ENCODE measurements at places on chromosomes 12 and 14.
A peak's percentile ranks its signal among the peaks of the same experiment; 100 is the strongest.

- no peak for DNase-seq
Measured at GRCh38 chr12:119258556-119258955, 76.0 kb upstream of the CCDC60 start.

DNA sequence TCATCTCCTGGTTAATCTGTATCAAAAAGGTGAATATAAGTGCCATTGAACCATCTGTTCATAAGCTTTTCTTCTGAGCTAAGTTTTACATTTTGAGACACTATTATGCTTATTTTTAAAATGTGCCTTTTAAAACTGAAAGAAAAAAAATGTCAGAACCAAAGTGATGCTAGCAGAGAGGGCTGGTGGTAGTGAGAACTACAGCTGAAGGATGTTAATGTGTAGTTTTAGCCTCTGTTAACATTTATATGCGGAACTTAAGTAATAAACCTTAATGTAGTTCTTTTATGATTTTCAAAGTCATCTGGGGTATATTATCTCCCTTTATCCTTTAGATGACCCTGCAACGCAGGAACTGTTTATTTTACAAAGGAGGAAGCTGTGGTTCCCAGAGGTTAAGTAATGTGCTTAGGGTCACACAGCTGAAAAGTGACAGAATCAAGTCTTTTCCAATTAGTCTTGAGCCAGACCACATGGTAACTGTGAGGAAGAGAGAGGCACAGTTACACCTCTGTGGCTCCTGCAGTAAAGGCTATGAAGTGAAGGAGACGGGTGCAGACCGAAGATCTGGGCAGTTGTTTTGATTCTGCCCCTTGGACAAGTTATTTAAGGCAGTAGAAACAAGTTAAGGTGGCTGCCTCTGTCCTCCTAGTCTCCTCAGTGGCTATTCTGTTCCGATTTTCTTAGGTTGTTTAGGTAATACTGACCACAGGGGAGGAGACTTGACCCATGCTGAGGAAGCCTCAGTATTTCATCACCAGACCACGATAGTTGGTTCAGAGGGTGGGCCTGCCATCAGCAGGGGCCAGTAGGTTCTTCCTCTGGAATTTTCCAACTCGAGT lies 23.9 kb downstream of the GNG2 start:
- peak; percentile 49 for DNase-seq

DNA sequence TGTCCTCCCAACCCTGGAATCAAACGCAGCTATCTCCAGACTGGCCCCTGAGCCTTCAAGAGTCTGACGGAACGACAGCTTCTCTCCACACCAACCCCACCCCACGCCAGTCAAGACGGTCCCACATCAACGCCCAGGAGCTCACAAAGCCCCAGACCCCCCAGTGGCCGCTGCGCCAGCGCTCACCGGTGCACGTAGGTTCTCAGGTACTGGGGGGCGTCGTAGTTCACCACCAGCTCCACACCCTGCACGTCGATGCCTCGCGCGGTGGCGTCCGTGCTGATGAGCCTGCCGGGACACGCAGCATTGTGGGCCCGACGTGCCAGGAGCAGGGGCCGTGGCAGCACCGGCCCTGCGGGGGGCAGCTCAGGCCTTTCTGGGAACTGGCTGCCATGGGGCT lies 4.2 kb downstream of the DDX51 start:
- no peak for DNase-seq

- DNase-seq = no peak
Measured at GRCh38 chr12:67929384-67929772, 59.9 kb upstream of the IFNG-AS1 start.

- no peak for DNase-seq
Measured at GRCh38 chr14:93735206-93735605, 53.1 kb downstream of the PRIMA1 start.

DNA sequence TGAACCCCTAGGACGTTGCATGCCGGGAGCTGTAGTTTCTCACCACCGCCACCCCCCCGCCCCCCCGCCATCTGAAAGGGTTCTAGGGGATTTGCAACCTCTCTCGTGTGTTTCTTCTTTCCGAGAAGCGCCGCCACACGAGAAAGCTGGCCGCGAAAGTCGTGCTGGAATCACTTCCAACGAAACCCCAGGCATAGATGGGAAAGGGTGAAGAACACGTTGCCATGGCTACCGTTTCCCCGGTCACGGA lies 501 bp upstream of the HSP90B1 start:
- DNase-seq = no peak

GRCh38 chr12:29314416-29314815 lies 66.6 kb downstream of the ERGIC2 start:
- DNase-seq = no peak

DNA sequence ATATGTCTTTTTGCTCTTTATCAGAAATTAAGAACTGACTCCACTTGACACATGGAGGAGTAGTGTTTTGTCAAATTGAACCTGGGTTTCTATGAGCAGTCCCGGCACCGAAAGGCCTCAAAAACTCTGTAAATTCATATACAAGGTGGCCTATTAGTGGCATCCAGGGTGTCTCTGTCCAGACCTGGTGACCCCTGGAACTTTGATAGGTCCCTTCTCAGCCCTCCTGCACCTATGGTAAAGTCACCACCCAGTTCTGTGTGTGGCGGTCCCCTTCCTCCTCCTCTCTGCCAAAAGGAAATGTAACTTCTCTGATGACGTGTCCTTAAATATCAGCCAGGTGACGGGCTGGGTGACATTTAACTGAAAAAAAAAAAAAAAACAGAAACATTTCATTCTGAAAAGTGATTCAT lies 204.0 kb upstream of the FOXN3 start:
- peak; percentile 80 for DNase-seq

DNA sequence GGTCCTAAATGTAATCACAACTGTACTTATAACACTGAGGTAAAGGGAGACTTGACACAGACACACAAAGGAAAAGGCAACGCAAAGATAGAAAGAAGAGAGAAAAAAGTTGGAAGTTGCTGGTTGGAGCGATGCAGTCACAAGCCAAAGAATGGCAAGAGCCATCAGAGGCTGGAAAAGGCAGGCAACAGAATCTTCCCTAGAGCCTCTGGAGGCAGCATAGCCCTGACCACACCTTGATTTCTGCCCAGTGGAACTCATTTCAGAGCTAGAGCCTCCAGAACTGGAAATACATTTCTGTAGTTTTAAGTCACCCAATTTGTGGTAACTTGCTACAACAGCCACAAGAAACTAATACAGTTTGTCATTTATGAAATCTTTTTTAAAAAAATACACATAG lies 89.2 kb downstream of the PUS7L start:
- no peak for DNase-seq

GRCh38 chr14:45649051-45649450 lies 396.0 kb upstream of the MIS18BP1 start:
- no peak for DNase-seq

GRCh38 chr14:68027276-68027675 lies 207.7 kb downstream of the RAD51B start:
- no peak for DNase-seq

DNA sequence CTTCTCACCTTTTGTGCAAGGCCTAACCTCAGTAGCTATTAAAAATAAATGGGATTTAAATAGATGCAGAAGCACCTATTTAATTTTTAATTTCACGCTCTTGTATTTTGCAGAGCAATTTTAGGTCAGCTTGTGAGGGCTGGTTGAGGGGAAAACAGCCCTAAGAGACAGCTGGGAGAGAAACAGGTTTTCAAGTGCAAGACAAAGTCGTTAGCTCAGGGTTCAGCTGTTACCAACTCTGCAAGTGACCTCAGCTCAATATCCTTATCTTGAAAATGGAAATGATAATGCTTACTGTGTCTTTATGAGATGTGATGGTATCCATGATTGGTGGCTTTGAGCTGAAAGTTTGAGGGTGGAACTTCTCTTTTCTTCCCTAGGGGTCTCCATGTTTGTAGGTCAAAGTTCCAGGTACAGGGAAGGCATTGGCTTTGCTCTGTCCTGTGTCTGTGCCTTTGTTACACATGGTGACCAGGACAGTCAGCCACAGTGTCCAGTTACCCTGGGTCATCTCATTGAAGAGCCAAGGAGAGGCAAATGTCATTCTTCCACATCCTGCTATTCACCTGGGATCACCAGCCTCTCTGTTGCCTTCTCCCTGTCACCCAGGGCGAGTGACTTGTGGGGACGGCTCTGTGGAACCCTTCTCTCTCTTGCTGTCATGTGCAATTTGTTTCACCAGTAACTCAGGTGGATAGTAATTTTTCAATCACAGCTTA lies 100.3 kb downstream of the SAMD4A start:
- no peak for DNase-seq

DNA sequence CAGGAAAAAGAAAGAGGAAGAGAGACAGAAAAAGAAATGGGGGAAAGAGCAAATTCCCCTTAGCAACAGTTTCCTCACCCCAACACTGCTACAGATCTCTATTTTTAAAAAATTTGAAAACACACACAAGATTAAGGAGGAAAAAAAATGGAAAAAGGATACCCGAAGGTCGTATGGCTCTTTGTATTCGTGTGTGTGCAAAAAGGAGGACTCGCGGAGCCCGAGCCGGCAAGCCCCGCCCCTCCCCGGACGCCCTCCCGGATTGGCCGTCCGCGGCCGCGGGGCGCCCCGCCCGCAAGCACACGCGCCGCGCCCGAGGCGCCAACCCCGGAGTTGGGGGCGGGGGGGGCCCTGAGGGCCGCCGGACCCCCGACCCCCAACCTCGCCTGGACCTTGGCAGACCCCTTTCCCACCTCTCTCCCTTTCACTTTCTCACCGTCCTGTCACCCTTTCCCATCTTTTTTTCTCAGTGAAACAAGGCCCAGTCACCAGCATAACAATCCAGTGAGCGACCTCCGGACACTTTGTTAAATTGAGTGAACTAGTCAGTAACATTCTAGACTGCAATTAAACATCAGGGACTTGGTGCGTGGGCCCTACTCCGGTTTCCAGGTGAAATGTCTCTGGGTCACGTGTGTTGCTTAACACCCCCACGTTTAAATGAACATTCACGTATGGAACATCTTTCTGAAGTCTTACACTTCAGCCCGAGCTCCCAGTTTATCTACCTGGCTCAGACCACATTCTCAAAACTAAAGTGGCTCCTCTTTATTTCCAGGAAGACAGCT lies at the start of gene C14orf93:
TSS of gene C14orf93 (minus strand) at position 205 of the 788 bp plus-strand sequence. CDS start 11,120 bp downstream, outside the sequence.
- peak; percentile 80 for DNase-seq

- peak; percentile 8 for DNase-seq
Measured at GRCh38 chr12:91381309-91381804, 198.7 kb upstream of the DCN start.

DNA sequence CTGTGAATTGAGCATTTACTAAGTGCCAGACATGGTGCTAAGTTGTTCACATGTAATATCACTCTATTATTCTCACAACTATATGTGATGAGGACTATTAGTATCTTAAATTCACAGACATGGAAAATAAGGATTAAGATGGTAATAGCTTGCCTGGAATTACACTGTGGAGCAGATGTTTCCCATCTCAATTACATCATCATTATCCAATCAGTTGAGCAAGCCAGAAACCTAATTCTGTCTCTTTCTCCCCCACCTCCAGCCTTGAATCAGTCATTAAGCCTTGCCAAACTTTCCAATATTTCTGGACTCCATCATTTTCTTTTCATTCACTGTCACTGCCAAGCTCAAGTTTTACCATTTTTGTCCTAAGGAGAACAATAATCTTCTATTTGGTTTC lies 287.8 kb upstream of the KITLG start:
- DNase-seq = no peak

DNA sequence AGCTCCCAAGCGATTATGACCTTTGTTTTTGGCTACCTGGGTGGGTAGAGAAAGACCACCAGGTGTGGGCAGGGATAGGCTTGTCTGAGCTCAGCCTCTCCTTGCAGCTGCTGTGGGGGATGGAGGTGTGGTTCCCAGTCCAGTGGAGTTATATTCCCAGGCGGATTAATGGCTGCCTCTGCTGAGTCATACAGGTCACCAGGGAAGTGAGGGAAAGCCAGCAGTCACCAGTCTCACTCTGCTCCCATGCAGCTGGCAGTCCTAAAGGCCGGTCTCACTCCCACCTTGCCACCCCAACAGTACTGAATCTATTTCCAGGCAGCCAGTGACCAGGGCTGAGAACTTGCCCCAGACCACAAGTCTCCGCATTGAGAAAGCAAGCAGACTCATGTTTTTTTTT lies 399.2 kb downstream of the VRK1 start:
- DNase-seq = no peak

DNA sequence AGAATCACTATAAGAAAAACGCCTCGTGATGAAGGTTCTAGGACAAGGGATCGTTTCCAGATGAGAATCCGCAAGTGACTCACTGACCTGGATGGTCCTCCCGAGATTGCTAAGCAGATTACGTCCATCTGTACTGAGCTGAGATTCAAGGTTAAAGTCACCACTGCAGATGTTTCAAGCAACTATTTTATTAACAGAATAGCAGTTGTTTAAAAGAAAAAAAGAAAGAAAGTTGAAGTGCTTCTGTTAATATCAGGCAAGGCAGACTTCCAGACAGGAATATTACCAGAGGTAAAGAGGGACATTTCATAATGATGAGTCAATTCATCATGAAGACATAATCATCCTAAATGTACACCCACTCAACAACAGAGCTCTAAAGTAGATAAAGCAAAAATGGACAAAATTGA lies 17.9 kb downstream of the PXN start:
- DNase-seq = no peak

DNA sequence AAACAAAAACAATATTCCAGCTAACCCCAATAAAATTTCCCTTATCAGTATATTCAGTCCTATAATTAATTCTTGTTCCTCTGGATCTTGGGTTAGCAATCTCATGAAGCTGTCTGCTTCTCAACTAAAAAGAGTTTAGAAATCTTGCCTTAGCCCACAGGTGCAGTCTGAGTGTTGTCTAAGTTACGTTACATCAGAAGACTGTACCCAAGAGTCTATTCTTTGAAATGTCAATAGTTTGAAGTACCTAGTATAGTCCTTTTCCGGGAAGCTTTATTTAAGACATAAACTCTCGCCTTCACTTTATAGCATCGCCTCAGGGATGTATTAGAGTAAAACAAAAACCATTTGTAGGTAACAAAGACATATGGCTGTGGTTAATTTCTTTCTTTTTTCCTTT lies 465.1 kb downstream of the FUT8 start:
- peak; percentile 20 for DNase-seq

GRCh38 chr12:92432724-92433441 lies 269.9 kb upstream of the PLEKHG7 start:
- no peak for DNase-seq

GRCh38 chr14:104118006-104118844 lies 20.2 kb upstream of the KIF26A start:
- DNase-seq = no peak

GRCh38 chr14:58082011-58082410 lies 70.0 kb downstream of the ARMH4 start:
- DNase-seq = no peak

GRCh38 chr12:20421421-20421820 lies 53.1 kb downstream of the PDE3A start:
- no peak for DNase-seq

DNA sequence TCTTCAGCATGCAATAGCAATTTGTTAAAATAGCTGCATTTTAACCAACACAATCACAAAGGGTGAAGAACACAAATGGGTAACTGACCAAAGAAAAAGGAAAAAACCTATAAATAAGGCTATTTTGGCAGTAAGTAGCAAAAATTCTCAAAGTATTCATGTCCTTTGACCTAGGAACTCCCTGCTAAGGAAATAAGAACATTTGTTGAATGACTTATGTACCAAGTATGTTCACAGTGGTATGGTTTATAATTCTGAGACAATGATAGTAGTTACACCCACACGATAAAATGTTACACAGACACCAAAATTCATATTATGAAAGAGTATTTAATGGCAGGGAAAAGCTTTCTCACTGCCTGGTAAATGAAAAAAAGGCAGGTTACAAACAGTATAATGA lies 16.9 kb downstream of the CCDC88C start:
- DNase-seq = no peak

GRCh38 chr12:121693155-121693687 lies 19.3 kb upstream of the TMEM120B start:
- DNase-seq = no peak

GRCh38 chr12:65535946-65536345 lies 257.5 kb downstream of the MSRB3 start:
- DNase-seq = no peak

- no peak for DNase-seq
Measured at GRCh38 chr14:27881646-27882045, 884.9 kb upstream of the FOXG1 start.

Data from CD4-positive, alpha-beta T cell treated with Interleukin-21 for 1 hour (primary cell).